Dermis microvascular lymphatic vessel endothelial cell (primary cell): ENCODE measurements at places on chromosomes 6 and 20.

DNA sequence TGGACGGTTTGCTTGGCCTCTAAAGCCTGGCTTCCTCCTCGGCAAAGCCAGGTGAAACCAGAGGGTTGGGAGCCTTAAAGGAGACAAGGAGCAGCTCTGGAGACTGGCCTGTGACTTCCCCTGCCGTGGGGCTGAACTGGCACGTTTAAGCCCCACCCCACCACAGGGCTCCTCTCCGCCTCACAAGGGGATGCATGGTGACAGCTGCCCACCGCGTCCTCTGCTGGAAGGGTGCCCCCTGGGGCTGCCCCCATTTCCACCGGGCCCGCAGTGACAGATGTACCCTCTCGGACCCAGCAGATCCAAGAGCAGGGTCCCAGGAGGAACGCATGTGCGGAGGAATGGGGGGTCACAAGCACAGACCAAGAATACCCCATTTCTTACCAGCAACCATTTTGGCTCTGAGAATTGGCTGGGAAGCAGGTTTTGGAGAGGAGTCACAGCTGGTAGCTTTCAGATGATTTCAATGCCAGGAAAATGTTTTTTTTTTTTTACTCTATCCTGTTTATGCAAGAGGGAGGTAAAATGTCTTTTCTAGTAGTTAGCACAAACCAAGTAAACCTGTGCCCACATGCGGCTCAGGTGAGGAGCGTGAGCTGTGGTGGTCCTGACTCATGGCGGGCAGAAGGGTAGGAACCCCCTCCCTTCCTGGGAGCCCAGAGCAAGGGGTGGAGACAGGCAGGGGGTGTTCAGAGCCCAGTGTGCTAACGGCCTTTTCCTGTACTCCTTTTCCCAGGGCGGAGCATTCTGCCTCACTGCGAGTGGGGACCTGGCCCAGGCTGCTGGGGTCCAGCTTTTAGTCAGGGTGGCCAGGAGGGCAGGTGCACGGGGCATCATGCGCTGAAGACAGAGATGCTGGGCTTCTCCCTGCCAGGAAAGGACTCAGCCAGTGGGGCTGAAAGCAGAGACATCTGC is 33.0 kb downstream of the FRMD1 start:
- no peak for DNase-seq

DNA sequence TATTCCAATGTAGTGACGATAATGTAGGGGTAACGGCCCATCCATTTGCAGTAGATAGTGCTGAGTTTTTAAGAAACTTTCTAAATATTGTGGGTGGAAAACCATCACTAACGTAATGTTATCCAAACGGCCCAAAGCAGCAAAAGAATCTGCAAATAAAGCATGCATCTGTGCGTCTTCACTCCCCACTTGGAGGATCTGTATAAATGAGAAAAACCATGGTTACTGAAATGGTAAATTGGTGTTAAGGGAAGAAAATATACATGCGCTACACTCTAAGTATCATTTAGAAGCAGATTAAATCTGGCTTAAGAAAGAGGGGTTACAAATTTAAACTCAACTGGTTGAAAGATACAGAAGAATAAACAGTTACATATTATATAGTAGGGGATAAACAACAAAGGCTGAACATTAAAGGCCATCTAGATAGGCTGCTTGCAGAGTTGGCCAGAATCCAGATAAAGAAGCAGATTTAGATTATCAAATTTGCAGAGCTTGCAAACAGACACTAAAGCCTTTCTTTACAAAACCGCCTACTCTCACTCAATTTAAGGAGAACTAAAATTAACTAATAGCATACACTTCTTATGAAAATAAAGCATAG is 93.3 kb downstream of the SESN1 start:
- DNase-seq: no peak

GRCh38 chr20:14775778-14776177 is 438.4 kb upstream of the FLRT3 start:
- peak; percentile 39 for DNase-seq

DNA sequence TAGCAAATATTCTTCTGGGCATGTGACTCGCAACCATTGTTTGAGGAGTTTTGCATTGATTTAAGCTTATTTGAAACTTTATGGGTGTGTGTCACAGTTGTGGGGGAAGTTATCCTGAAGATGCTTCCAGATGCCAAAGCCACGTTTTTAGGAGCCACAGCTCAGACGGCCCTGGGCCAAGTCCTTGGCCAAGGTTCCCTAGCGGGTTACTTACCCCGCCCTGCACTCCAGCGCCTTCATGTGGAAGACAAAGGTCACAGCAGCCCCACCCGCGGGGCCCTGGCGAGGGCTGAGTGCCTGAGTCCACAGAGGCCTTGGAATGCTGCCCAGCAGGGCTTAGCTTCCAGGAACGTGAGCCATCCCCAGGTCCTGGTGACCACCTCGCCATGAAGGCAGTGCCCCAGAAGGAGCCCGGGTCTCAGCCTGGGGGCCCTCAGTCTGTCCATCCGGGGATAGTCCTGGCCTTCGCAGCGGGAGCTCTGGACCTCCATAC is 308.3 kb downstream of the CDH4 start:
- no peak for DNase-seq
